ENCODE measurements at places on chromosomes 1 and 21.

DNA sequence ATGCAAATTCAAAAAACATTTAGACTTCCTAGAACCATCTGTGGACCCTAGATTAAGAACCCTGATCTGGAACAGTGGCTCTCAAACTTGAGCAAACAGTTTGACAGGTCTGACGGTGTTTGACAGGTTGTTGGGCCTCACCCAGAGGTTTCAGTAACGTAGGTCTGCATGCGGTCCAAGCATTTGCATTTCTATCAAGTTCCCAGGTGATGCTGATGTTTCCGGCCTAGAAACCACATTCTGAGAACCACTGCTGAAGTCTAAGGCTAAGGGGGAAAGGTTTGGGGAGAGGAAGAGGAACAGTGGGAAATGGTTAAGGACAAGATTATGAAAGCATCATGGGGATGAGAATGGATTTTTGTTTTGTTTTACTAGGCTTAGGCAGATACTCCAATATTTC lies 48.6 kb downstream of the MDM4 start:
- DNase-seq, result no peak

DNA sequence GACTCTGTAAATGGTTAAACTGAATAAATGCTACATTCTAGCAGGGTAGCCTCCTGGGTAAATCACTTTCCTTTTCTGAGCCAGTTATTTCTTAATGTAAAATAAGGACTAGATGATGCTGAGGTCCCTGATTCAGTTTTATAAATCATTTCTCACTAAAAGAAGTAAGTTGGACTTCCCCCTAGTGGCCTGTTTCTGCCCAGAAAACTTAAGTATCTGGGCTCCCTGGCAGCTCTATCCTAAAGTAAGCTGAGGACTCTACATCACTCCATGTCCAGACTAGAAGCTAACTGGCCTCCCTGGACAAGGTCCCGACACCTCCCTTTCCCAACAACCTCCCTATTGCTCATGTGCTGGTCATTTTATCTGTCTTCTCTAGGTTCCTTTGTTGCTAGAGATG lies 3.0 kb downstream of the GPN2 start:
- DNase-seq, result no peak

GRCh38 chr1:206608108-206608698 lies 4.1 kb downstream of the EIF2D start:
- DNase-seq, result no peak

DNA sequence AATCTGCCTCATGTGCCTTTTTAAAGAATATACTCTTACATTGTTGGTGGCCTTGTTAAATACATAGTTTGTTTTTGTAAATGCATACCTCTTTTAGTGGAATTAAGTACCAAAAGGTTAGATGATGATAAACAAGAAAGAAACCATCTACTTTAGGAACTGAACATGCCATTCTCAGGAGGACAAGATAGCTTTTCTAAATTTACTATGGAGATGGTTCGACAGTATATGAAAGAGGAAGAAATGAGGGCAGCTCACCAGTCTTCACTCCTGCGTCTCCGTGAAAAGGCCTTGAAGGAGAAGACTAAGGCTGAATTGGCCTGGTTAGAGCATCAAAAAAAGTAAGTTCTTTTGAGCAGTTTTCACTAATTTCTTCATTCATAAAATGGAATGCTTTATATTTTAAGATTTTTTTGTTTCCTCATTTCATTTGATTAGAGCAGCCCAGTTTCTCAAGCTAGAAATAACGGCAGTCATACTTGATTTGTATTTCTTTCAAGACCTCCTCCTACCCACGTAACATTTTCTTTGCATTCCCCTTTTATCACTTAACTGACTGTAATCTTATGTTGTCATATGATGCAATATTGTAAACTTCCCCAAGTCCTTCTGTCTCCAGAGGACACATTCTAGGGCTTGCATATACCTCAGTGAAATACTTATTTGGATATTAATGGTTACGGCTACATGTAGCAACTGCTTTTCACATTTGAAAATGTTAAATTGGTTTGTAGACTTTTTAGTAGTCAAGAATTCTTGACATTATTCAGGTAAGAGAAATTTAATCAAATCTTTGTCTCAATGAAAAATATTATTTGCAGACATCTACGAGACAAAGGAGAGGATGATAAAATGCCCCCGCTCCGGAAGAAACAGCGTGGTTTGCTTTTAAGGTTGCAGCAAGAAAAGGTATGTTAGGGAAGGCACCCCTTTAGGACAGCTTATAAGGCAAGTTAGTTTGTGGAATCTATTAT lies 99.3 kb downstream of the CEP350 start:
- no peak for DNase-seq

Measured in NCI-H446 treated with DMSO at 0.1 percent for 48 hours (cell line).